ENCODE measurements at places on chromosomes 3 and 15.

DNA sequence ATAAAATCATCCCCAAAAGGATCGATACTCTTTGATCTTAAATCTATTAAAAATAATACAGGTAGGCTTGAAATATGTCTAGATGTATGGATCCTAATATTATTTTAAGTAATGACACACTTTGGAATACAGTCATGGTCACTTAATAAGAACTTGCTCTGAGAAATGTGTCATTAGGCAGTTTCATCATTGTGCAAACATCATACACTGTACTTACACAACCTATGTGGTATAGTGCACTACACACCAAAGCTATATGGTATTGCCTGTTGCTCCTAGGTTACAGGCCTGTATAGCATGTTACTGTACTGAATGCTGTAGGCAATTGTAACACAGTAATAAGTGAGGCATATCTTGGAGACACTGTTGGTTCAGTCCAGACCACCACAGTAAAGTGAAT, 307.1 kb downstream of the RAP2B start:
- no peak for DNase-seq

- no peak for DNase-seq
Measured at GRCh38 chr15:39564972-39565665, 15.8 kb upstream of the THBS1 start.

- no peak for DNase-seq
Measured at GRCh38 chr15:96303503-96304056, 26.9 kb upstream of the NR2F2 start.

GRCh38 chr15:70589221-70589620, 174.1 kb downstream of the UACA start:
- peak; percentile 44 for DNase-seq

DNA sequence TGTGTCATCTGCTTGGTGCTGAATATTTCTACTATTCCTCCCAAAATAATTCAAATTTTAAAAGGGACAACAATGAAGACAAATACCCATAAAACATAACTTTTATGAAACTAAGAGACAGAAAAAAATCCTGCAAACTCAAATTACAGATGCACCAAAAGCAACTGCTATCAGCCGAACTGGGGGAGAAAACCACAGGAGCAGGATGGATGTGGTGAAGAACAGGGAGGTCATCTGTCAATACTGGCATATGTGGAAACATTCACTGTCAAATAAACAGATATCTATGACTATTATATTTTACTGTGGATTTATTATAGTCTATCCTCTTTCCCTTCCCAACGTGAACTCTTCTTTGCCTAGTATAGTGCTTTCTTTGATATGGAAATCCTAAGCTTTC, 53.3 kb upstream of the CPOX start:
- no peak for DNase-seq

GRCh38 chr3:138395865-138396751, 38.3 kb upstream of the ESYT3 start:
- no peak for DNase-seq

DNA sequence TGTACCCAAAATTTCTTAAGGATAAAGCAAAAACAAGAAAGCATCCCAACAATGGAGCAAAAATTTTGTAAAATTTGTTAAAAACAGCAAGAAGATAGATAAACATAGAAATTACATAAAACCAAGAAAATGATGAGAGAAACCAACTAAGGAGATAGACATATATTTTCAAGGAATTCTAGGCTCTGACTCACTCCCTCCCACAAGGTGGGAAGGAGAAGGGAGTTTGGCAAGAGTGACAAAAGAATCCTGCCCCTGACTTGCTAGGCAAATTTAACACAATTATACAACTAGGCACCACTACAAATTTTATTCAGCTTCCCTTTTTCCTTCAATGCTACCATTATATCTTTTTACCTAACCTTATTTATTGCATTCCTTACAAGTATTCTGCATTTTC, 70.9 kb downstream of the MYO9A start:
- DNase-seq: peak; percentile 31

DNA sequence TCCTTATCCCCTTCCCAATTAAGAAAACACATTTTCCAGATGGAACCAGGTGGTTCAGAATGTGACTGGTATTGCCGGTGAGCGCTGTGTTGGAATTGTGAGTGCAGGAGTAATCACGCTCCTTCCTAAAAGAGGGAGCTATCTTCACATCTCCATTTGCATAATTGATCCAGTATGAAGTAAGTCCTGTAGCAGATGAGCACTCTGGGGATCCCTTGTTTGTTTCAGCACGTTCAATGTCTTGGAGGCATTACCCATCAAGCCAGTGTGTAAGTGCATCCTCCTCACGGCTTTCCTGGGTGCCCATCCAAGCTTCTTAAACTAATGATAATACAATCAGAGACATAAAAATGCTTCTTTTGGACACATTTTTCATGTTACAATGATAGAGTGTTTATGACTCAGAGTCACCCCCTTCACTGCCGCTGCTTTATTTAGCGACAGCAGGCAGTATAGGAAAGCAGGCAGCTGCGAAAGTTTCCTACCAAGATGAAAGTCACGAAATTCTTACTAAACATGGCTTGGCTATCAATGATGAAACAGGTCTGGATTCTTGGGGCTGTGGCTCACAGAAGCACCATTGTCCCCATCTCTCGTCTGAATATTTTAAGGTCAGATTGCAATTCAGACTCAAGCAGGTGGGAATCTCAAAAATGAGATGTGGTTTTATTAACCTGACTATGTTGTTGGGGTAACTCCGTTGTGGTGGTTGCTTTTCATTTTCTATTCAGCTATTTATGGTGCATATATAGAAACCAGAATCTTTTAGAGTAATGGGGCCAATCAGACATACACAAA, 346.3 kb upstream of the MDFIC2 start:
- DNase-seq: no peak

DNA sequence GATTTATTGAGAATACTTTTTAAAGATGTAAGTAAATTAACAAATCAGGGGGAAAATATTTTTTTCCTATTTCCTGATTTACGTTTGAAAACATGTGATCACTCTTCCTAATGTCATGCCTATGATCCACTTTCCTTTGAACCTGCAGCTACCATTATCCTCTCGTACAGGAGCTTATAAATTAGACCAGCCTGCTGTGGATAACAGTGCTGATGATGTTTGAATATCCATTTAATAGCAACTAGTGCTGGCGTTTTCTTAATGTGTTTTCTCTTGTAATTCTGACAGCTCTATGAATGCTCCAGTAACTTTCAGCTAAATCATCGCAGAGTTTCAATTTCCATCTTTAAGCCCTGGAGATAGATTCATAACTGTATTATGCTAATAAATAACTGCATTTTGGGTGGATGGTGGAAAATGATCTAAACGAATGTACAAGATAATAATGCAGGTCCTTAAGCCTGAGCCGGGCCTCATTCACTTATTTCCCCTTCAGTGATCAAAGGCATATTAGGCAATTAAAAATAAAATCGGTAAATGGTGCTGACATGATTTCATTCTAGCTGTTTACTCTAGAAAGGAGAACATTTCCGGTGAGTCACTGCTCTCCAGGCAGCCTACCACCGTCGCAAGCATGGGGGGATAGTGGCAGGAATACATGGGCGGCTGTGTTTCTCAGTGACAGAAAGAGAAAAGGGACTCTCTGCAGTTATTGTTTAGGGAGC, 58.5 kb upstream of the SLC24A5 start:
- DNase-seq: peak; percentile 65

GRCh38 chr3:59884409-59884808, 834.6 kb upstream of the CFAP20DC start:
- no peak for DNase-seq

GRCh38 chr15:71052356-71052755, 62.9 kb upstream of the THSD4 start:
- peak; percentile 72 for DNase-seq

- peak; percentile 47 for DNase-seq
Measured at GRCh38 chr3:150737874-150738679, 24.9 kb downstream of the SIAH2 start.

DNA sequence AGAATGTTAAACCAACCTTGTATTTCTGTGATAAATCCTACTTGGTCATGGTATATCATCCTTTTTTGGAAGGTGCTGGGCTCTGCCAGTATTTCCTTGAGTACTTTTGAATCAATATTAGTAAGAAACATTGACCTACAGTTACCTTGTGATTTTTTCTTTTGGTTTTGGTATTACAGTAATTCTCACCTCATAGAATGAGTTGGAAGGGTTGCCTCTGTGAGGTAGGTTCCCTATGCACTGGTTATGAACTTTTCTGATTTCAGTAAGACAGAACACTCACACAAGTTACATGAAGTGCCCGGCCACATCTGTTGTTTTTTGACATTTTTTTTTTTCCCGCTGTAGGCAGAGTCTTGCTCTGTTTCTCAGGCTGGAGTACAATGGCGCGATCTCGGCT, 20.0 kb downstream of the PCCB start:
- no peak for DNase-seq

DNA sequence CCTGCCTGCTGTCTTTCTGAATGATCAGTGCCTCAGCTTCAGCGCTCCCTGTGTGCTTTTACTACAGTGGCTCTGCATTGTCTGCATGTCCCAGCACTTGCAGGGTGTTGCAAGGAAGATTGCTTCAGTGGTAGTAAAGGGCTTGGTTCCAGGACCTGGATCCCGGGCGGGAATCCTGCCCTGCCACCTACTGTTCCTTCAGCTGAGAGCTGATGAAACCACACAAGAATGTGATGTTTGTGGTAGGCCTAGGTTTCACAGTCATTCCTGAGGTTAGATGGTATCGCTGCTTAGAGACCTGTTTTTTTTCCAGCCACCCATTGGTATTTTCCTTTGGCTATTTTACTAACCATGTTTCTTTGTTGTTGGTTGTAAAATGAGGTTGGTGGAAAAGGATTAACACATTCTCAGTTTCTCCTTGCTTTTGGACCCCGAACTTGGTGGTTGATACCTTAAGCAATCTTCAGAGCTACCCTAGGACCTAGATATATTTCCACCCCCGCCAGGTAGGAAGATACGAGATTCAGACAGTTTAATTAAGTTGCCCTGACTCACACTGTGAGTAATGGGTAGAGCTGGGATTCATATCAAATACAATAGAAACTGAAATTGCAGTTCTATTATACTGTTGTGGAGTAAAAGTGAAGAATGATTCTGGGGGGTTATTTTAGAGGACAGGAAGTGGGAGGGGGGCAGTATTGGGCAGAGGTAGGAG, 11.4 kb downstream of the GPR87 start:
- peak; percentile 97 for DNase-seq

DNA sequence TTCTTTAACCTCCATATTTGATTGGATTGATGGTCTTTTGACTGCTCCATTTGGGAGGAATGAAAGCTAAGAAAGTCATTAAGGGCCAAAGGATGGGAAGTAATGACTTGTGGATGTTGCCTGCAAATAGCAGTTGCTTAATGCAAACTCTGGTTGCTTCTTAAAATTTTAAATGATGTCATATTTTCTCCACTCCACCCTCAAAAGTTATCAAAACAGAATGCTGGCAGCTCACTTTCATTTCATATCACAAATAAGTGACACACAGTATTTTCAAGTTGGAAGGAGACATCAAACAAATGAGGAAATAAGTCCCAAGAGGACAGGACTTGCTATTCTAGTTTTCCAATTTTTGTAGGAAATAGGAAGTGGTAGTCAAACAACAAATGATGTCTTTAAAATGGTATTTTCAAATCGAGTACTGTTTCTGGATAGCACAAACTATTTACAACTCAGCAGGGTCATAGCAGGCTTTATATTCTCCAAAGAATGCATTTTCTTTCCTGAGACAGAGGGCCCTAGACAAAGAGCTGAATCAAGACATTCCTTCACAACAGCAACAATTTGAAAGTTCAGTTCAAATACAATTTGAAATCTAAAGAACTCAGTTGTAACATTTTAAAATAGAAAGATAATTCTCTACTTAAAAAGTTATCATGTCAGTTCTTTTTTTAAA, 165.1 kb upstream of the UBE2E1 start:
- no peak for DNase-seq

- DNase-seq: no peak
Measured at GRCh38 chr3:31671976-31672375, 139.3 kb downstream of the STT3B start.

GRCh38 chr15:101844916-101845315, 32.9 kb downstream of the OR4F15 start:
- DNase-seq: no peak

DNA sequence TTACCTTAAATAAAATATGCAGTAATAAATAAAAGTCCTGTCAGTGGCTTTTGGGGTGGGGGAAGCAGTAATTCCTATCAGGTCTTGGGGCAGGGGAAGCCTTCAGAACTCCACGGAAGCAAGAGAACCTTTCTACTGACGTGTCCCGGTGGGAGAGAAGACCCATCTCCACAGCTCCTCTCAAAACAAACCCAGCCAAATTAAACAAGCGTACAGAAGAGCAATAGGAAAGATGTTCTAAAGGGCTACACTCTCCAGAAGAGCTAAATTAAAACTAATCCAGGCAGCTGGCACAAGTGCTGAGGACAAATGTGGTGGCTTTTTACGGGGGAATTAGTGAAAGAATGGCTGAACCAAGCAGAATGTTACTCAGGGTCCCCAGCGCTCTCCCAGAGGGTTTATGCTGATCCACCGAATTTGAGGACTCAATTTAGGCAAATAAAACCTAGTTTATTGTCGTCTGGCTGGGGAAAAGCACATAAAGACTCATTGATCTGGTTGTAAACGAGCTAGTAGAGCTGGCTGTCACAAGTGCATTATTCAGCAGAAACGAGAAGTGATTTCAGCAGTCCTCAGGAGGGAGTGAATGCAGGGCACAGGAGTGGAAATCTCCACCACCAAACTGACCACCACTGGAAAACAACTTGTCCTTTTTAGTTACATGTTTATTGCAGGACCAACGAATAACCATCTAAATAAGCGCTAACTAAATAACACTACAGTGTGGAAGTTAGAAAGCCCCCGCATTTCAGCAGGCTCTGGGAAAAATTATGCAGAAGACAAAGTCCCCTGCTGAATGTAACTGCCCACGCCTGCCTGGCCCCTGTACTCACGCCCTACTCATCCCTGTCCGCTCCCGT, 13.5 kb downstream of the BFSP2 start:
- peak; percentile 63 for DNase-seq

- no peak for DNase-seq
Measured at GRCh38 chr3:192825657-192826200, 91.9 kb downstream of the MB21D2 start.

GRCh38 chr15:83838763-83839162, 184.8 kb downstream of the ADAMTSL3 start:
- DNase-seq: no peak

DNA sequence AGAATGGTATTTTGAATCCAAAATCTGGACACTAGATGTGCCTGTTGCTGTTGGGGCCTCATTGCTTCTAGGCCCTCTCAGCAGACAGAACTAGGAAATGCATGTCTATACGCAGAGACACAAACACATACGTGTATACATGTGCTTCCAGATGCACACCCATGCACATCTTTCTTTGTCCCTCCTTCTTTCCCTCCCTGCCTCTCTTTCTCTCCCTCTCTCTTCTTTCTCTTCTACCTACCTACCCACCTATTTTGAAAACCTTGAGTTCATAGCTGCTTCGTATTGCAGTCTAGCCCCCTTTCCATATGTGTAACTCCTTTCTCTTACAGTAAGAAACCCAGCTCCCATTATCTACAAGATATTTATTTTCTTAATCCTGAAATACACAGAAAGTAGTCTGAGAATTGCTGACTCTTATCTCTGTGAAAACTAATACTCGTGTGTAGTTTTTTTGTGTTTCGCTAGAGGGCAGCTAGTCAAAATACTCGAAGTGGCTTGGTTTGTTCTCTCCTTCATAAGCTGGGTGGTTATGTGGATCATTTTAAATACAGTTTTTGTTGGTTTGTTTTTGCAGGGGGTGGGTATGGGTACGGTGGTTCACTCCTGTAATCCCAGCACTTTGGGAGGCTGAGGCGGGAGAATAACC, 18.5 kb downstream of the RPL32 start:
- DNase-seq: peak; percentile 48

GRCh38 chr3:42780892-42781700, 8.0 kb upstream of the CCDC13 start:
- DNase-seq: peak; percentile 80

- peak; percentile 11 for DNase-seq
Measured at GRCh38 chr3:173933113-173933512, 535.6 kb downstream of the NLGN1 start.

Measured in ELR (cell line).